Ureter (tissue), 1 donor: ENCODE measurements at places on chromosomes 12 and 14.

GRCh38 chr14:73761618-73762355, 47.6 kb upstream of the PNMA1 start:
- no peak for DNase-seq

- DNase-seq: no peak
Measured at GRCh38 chr12:3177778-3178425, 100.7 kb downstream of the TSPAN9 start.

- DNase-seq: no peak
Measured at GRCh38 chr14:98799891-98800290, 472.1 kb downstream of the BCL11B start.

- no peak for DNase-seq
Measured at GRCh38 chr12:23803540-23803939, 145.9 kb downstream of the SOX5 start.

- DNase-seq: no peak
Measured at GRCh38 chr12:56914724-56915123, 19.5 kb downstream of the SDR9C7 start.

DNA sequence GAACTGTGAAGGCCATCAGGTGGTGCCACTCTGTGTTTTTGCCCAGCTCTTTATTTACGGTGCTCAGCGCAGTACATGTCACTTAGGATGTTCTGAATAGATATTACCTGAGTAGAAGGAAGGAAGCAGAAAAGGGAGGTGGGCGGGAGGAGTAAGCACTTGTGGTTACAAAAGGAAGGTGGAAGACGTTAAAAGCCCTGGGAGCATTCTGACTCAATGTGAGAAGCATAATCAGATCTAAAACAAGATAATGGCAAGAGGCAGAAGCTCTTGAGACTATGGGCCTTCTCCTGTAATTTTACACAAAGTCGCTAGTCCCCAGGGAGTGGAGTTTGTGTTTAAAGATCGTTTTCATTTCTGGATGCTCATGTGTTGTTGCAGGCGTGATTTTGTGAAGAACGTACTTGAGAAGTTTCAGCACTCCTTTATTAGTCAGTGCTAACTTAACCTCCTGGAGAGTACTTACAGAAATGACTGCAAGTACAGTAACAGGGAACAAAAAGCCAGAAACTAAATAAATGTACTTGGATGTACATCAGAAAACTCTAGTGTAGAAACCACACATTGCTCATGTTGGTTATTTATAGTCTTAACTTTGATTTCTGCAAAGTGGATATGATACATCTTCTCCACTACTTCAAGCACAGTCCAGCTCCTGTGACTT, 1523.5 kb downstream of the AACS start:
- DNase-seq: no peak

GRCh38 chr14:73221945-73222344, 15.4 kb upstream of the PAPLN start:
- no peak for DNase-seq

DNA sequence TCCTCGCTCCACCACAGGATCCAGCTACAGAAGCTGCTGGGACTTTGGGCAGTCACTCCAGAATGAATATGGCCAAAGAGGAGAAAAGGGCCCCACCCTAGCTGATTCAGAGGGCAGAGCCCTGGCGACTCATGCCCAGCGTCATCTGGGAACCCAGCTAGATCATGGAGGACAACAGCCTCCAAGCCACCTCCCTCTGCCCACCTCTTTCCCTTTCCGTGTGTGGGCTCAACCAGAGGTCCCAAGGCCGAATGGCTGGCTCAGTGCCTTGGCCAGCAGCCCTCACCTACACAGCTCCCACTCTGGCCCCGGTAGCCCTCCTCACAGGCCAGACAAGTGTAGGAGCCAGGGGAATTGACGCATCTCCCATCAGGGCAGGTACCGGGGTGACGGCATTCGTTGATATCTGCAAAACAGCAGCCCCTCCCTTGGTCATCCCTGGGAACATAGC, 17.4 kb downstream of the ISCA2 start:
- DNase-seq: no peak

DNA sequence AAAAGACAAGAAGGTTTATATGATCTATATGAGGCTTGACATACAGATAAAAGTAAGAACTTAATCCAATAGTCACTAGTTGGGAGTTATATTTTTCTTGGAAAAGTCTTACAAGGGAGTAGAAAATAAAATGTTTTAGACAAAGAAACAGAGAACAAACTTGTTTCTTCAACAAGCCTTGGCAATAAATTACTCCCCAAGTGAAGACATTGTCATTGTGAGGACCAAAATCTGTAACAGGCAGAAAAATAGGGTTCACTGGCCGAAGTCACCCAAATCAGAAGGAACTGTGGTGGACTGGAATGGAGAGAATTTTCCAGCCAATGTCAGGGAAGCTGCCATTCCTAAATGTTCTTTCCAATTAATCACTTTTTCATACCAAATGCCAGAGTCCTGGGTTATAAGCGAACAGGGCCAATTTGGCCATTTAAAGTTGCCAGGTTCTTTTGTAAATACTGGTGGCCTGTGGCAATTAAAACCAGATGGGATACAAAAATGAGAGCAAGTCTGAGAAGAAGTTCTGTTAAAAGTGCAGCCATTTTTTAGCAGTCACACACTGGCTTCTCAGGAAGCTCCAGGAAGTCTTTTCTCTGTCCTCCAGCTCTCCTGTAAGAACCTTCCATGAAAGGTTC, 117.3 kb upstream of the OVCH1 start:
- no peak for DNase-seq

DNA sequence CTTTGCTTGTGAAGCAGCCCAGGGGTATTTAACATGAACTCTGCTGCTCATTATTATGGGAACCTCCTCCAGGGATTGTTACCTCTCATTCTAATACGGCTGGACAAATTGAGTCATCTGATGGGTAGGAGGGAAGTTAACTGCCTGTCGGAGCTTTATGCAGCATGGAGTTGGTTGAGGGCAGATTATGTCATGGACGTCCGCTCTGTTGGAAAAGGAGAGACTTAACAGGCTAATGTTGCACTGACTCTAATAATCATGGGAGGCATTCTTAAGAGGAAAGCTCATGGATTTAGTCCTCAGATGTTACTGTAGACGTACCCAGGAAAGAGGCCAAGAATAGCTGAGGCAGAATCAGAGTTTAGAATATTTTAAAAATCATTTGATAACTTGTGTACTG, 9.9 kb downstream of the POP5 start:
- DNase-seq: no peak

DNA sequence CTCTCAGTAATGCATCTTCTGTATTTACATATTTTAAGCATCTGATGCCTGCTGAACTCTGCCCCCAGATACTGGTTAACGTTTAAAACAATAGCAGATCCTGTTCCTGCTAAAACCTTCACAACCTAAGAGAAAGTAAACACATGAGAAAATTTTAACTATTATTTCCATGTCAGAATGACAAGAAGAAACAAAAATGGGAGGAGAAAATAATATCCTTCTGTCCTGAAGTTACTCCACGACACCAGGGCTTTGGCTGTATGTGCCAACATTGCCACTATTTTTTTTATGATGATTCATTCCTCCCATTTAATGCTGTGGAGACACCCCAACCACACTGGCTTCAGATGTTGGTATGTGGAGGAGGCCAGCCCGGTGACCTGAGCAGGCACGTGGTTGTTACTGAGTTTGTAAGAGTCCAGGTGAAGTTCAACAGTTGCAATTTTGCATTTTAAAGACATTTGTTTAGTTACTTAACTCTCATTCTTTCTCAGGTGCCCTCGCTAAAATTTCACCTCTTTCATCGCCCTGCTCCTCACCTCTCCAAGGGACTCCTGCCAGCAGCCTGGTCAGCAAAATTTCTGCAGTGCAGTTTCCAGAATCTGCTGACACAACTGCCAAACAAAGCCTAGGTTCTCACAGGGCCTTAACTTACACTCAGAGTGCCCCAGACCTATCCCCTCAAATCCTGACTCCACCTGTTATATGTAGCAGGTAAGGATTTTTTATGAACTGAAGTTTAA, 65.5 kb upstream of the SLCO1C1 start:
- DNase-seq: no peak

GRCh38 chr14:77103951-77104350, 5.9 kb downstream of the CIPC start:
- DNase-seq: no peak

- no peak for DNase-seq
Measured at GRCh38 chr12:69524755-69525469, 54.7 kb downstream of the FRS2 start.

GRCh38 chr12:31259136-31259886, 66.6 kb downstream of the SINHCAF start:
- DNase-seq: no peak

- no peak for DNase-seq
Measured at GRCh38 chr12:25101092-25101445, 93.9 kb downstream of the DNAI7 start.

DNA sequence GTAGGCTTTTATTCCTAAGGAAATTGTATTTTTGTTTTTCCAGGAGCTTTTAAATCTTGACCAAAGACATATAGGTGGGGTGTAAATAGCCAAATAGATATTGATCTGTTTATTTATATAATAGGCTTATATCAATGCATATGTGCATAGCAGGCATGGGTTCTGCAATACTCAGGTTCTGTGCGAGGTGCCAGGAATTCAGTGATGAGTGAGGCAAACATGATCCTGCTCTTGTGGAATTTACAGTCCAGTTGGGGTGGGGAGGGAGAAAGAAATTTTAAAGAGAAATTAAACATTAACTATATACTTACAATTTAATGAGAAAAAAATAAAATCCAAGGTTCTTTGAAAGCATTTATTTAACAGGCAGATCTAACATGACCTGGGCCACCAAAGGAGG, 160.3 kb upstream of the HIF1A start:
- no peak for DNase-seq

- DNase-seq: no peak
Measured at GRCh38 chr12:116631619-116632018, 72.4 kb downstream of the MAP1LC3B2 start.

- no peak for DNase-seq
Measured at GRCh38 chr12:69689638-69690037, 9.5 kb downstream of the BEST3 start.

- no peak for DNase-seq
Measured at GRCh38 chr14:68688872-68689371, 103.9 kb downstream of the ZFP36L1 start.

DNA sequence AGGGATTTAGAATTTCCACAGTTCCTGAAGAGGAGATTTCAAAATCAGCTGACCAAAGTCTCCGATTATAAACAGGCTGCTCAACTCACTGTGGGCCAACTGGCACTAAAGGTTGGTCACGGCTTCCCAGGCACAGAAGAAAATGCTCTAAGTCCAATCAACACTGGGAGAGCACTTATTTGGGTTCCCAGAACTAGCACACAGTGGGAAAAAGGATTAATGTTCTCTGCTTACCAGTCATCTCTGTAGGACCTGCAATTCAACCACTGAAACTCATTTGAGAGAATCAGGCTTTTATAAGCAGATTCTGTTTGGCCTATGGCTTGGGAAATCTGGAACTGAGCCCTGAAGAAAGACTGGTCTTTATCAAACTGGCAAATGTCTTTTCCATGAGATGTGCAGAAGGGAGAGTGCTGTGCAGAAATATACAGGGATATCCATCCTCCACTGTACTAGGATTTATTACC, 49.4 kb downstream of the ABCC9 start:
- DNase-seq: peak; percentile 43

- no peak for DNase-seq
Measured at GRCh38 chr12:96521895-96522682, 32.7 kb downstream of the CFAP54 start.

- DNase-seq: no peak
Measured at GRCh38 chr14:104329793-104330192, 191.4 kb downstream of the KIF26A start.

- DNase-seq: no peak
Measured at GRCh38 chr12:58918469-58918844, 1.8 kb downstream of the LRIG3 start.

- no peak for DNase-seq
Measured at GRCh38 chr14:81802341-81802740, 268.7 kb upstream of the SEL1L start.

GRCh38 chr12:26101350-26101734, 23.5 kb downstream of the BHLHE41 start:
- DNase-seq: peak; percentile 83

- DNase-seq: no peak
Measured at GRCh38 chr14:68594737-68595380, 198.0 kb downstream of the ZFP36L1 start.

DNA sequence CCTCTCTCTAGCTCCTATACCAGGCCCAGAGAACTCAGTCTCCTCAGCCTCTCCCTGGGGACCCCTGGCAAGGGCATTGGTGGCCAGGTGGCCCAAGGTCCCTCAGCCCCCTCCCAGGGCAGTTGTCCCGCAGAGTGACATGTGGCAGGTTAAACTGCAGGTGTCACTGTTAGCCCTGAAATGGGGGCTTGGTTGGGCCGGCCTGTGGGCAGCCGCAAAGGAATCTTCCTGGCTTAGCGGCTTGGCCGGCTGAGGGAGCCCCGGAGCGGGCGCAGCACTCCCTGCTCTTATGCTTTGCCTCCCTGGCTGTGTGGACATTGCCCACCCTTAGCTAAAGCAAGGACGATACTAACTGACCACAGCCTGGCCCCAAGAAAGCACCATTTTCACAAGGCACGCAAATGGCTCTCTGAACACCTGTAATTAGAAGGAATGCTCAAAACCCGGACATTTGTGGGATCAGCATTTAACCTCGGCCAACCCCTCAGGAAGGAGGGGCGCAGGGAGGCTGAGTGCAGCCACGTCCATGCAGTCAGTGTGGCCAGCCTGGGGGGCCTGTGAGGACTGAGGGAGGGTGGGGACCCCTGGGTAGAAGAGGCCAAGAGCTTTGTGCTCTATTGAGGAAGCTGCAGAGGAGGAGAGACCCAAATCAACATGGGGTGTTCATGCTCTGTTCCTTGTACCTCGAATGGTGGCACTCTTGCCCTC, 82.2 kb downstream of the PAPOLA start:
- DNase-seq: peak; percentile 48

- DNase-seq: no peak
Measured at GRCh38 chr14:67833403-67833802, 13.8 kb downstream of the RAD51B start.

DNA sequence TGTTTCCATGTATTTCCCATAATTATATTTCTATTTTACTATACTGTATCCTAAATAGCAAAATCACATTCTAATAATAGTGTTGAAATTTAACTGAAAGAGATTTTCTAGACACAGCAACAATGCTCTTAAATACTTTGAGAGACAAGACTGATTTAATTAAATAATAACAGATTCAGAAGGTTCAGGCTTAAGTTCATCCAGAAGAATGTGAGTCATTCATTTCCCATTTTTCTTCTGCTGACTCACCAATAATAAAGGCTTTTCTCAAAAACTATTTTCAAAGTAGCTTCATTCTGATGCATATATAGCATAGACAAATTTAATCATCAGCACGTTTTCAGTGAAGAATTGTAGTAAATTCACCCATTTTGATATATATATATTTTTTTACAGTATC, 481.4 kb downstream of the MDGA2 start:
- DNase-seq: no peak

DNA sequence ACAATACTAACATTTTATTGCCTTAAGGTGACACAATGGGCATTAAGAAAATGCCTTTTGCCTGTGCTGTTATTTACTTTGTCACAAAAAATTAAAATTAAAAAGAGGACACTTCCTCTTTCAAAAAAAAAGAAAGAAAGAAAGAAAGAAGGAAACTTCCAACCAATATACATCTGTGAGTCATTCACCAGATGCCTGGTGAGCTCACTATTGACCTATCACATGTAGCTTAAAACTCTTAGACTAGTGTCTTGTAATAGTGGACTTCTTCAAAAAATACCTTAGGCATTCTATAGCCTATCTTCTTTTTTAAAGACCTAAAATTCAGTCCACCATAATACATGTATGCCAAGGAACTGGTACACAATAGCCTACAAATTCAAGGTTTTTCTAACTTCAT, 4.9 kb upstream of the SOX5 start:
- no peak for DNase-seq
